ENCODE measurements at places on chromosomes 1 and 21.

DNA sequence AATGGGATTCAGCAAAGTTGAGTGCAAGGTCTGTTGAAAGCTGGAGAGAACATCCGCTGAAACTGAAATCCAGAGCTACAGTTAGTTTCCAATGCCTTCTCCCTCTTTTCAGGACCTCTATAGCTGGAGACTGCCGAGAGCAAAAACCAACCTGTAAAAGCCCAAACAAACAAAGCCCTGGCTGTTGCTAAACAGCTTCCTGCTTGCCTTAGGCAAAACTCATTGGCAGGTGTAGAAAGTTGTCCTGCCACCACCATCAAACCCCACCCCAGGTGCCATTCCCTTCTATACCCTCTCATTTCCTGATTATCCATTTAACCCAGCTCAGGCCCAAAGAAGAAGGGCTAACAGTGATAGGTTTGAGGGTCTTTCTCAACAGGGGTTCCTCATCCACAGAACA lies 24.7 kb downstream of the SCYL3 start:
- DNase-seq: no peak

DNA sequence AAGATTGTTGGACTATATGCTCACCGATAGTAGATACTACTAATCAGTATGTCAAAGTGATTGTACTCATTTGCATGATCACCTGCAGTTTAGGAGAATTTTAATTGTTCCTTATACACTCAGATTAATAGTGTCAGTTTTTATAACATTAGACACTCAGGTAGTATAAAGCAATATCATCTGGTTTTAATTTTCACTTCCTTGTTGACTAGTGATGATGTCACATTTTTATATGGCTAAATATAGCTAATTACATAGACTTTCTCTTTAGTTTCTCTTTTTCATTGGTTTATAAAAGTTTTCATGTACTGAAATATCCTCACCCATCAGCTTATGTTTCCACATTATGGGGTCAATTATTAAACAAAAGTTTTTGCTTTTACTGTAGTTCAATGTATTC lies 1332.4 kb upstream of the ADGRL2 start:
- DNase-seq: no peak

GRCh38 chr1:35544976-35545375 lies 12.2 kb downstream of the KIAA0319L start:
- DNase-seq: no peak

DNA sequence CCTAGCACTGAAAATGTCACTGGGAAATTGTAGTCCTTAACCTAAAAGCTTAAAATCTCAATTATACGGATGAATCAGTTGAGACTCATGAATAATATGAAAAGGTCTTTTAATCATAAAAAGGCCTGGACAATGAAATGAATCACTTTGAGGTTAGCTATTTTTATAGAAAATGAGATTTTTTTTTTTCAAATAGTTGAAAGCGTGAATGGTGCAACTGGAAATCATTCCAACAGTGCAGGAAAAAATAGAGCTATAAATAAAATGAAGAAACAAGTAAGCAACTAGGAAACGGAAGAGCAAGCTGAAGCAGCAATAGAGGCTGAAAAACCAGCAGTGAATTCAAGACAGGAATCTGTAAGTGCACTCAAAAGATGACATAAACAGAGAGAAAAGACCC lies 142.9 kb downstream of the BACH1 start:
- no peak for DNase-seq

DNA sequence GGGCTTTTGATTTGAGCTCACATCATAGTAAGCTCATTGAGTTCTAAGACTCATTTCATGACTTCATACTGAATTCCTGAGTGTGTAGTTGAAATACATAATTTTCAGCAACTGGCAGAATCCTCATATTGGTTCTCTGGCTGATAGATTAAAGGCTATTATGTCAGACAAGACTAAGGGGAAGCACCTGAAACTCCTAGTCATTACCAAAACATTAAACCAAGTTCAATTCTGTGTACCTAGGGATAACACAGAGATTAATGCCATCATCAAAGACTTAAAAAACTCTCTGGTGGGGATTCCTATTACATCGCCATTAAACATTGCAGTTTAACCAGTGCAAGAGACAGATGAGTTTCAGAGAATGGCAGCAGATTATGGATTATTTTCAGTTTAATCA lies 339.1 kb downstream of the PTPRC start:
- DNase-seq: no peak

DNA sequence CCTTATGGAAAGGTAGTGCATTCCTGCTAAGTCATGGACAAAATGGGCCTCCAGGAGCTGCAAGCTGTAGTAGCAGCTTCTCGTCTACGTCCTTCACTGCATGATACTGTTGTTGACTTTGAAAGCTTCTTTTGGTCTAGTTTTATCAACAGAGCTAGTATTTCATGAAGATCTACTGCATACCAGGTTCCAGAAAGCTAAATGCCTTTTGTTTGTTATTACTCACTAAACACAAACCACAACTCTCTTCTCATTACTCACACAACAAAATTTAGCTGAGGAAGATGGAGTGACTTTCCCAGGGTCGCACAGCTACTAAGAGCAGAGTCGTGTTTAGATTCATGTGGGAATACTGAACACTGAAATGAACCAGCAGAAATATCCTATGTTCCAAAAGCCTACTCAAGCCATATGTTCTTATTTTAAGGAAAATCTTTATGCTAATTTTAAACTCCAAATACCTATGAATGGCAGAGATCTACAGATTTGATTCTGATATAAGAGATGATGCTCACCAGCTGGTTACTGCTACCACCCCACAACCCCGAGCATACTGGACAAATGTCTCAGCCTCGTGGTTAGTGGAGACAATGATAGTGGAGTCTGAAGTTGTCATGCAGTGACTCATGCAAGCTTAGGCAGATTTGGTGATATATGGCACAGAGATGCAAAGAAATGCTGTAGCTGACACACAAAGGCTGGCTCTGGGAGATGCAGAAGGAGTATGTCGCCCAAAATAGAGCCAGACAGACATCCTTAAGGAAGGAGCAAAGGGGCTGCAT lies 20.6 kb downstream of the PGBD2 start:
- DNase-seq: no peak

DNA sequence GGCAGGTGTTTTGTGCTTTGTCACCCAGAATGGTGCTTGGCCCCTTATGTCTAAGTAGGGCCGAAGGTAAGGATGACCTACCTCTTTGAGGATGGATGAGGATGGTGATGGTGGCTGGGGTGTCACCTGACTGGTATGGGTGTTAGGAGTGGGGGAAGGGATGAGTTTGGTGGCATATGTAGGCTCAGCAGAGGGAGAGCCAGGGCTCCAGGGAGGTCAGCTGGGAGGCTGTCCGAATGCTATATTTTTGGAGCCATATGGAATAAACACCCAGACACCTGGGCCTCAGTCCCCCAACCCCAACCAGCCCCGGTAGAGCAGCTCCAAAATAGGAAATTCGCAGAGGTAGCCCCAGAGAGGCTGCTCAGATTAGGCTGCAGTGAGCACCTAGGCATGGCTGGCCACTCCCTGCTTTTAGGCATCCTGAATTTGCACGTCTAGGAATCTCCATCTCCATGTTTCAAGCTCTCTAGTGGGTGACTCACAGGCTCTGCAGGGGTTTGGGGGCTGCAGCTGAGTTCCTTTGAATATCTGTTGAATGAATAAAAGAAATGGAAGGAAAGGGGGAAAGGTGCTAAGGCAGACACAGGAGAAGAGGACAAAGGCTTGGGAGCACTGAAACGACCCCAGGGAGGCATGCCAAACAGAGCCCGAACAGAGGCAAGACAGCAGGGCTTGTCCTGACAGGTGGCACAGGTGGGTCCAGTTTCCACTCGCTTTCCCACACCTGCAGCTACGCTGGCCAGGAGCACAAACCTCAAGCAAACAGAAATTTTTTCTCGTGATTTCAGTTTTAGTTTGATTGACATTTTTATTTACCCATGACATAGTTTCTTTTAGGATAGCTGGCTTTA lies 135.3 kb upstream of the EDN2 start:
- DNase-seq: no peak

DNA sequence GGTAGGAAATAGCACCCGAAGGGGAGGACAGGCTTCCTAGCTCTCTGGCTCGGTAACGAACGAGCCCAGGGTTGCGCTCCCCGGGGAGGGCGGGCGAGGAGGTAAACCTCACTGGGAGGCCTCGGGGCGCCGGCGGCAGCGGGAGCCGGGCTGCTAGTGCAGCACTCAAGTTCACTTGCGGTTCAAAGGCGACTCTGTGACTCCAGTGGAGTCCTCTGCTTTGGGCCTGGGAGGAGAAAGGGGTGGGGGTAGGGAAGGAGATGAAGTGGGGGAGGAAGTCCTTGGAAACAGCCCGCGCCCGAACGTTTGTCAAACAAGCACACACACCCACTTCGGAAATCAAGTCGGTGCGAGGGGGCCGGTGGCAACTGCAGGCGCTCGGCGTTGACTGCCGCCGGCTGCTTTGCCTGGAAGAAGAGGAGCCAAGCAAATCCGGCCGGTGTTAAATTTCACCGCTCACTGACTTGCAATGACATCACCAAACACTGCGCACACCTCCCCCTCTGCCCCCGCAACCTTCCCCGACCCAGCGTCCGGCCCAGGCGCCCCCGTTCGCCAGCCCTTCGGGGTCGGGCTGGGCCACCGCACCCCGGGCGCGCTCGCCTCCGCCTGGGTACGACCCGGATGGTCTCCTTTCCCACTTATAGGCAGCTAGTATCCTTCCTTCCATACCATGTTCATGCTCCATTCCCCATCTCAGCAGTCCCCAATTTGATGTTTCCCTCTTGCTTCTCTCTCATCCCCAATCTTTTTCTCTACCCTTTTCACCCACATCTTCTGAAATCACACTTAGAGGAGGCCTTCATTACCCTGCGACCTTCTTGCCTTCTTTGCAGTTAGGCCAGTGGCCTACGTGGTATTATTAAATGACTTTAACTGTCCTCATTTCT lies at the start of gene COL24A1:
COL24A1 (minus strand) TSS at position 207 of the 890 bp plus-strand sequence. CDS start 376 bp downstream, outside the sequence.
- DNase-seq: no peak

- no peak for DNase-seq
These were observed 10.4 kb upstream of the BCAR3 start for GRCh38 chr1:93692026-93692425.

DNA sequence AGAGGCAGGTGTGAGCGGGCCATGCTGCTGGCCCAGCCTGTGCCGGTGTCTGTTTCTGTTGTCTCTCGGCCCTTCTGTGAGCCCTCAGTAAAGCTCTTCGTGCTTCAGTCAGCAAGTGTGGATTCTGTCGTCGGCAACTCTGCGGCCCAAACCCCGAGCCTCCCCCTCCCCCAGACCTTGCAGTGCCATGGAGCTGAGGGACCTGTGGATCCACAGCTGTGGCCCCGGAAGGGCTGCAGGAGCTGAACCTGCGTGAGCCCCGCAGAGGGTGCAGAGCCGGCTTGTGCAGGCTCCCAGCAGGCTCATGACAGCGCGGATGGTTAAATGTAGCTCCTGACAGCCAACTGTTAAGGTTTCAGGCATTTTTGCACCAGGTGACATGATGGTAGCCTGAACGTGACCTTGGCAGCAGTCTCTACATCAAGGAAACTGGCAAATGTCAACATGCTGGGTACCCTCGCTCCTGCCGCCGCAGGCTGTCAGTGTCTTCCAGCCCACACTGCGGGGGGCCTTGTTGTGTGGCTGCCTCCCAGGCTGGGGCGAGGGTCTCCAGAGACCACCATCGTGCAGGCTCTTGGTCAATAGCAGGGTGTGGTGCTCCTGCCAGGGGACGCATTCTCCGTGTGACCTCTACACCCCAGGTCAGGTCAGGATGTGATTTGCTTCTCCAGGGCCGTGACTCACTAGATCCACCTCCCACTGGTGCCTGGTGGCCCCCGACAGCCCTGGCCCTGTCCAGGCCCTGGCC lies 7.0 kb downstream of the LRRC3 start:
- DNase-seq: no peak
